ENCODE measurements at places on chromosomes 1 and 21.

DNA sequence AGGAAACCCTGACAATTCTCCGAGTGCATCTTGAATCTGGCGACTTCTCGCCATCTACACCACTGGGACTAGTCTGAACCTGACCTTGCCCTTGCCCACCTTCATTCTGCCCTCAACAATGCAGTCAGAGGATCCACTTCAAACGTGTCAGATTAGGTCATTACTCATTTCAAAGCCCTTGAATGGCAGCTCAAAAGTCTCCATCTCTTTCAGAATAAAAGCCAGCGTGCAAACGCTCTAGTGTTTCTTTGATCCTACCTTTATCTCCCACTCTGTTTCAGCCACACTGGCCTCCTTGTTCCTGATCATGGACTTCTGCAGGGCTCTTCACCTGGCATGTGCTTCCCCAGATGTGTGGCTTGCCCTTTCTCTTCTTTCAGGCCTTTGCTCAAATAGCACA, 31.3 kb downstream of the SLC30A1 start:
- no peak for DNase-seq

GRCh38 chr1:212482637-212483441, 50.1 kb downstream of the NENF start:
- DNase-seq: no peak

DNA sequence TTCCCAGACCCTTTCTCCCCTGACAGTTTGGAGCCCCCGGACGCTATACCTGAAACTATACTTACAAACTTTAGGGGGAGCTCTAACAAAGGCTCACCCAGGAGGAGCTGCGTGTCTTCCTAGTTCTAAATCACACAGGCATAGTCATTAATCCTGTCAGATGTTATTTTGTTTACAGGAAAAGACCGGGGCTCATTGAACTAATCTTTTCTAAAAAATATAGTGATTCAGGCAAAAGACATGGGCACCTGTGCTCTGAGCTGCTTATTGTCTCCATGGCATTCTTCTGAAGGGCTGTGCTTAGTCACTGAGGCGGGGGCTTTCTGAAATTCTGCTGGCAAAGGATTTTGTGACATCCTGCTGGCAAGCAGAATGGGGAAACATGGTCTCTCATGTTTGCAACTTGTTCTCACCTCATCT, 1577.0 kb downstream of the NCAM2 start:
- peak; percentile 66 for DNase-seq

DNA sequence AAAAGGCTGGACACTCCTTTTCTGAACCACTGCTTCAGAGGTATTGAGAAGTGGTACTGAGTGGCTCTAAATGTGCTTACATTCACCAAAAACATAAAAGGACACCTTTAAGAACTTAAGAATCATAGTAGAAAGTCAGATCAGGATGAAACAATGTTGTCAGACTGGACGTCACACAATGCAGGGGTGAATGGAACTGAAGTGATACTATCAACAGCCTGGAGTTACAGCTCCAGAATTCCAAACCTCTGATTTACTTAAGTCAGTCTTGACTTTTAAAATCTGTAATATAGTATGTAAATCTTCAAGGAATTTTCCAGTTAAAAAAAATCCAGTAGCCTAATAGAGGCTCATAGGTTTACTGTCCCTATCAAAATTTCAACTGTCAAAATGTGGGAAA, 19.3 kb downstream of the ELK4 start:
- DNase-seq: no peak

DNA sequence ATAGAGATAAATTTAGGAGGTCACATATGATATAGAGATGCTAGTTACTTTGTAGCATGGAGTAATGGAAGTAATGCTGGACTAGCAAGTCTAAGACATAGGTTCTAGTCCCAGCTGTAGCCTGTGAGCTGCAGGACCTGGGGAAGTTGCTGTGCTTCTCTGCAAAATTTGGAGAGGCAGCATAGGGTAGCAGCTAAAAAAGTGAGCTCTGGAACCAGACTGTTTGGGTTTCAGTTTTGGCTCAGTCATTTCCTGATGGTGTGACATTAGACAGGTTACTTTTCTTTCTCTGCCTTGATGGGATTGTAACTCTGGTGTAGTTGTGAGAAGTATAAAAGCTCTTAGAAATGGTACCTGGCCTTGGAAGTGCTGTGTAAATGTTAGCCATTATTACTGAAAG, 3.3 kb downstream of the METTL13 start:
- no peak for DNase-seq
